ENCODE measurements at places on chromosomes 12 and 14.

GRCh38 chr12:132461526-132461925 is 28.4 kb upstream of the FBRSL1 start:
- no peak for DNase-seq

GRCh38 chr14:61644834-61645233 is 50.5 kb upstream of the HIF1A start:
- DNase-seq, result no peak

DNA sequence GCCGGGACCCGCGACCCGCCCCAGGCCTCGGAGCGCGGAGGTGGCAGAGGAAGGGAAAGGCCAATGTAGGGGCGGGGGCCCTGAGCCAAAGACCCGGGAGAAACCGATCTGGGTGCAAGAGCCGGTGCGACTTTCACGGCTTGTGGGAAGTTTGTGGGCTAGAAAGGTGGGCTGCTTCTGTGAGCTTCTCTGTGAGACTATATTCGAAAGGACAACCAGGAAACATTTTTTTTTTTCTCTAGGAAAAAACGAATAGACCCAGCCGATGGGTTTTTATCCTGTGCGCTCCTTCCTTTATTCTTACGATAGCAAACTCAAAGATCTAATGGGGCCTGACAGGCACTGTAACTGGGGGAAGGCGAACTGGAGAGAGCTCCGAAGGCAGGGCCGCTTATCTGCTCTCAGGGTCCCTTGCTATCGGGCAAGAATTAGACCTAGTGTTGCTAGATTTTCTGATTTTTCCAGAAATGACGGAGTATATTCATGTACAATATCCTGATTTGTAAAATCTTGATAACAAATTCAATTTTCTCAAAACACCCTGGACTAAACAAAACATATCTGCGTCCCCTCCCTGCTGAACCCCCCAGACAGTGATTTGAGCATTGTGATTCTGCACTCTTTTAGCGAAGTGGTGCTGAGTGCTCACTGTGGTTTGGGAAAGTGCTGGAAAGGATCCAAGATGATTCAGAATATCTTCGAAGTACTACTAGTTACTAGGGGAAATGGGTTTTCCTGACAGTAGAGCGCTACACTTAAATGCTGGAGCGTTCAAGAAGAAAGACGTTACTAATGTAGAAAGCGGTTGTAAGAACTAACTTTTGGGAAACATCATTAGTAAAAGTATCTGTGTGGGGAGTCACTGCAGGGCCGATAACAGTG is 563 bp upstream of the STXBP6 start:
- no peak for DNase-seq

GRCh38 chr12:27550653-27550975 is 26.6 kb downstream of the PPFIBP1 start:
- no peak for DNase-seq

DNA sequence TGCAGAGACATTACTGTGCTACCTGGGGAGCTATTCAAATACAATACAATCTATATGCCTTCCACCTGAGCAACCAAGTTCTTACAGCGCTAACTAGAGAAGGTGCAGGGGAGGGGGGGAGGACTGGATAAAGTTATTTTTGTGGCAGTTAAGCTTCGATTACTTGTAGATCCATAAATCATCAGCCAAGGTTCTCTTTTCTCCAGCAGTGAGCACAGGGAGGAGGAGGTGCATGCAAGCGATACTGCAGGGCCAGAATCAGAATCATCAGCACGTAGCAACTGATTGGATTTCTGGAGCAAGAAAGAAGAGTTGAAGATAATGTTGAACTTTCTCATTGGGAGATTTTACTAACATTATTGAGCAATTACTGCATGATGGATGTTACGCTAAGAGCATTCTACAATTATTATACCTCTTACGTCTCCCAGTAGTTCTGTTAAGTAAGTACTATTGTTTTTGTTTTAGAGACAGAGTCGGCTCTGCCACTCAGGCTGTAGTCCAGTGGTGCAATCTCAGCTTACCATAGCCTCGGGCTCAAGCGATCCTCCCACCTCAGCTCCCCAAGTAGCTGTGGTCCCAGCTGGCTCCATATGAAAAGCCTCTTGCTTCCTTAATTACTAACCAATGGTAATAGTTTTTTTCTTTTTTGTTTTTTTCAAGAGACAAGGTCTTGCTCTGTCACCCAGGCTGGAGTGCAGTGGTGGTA is 74.6 kb upstream of the EEA1 start:
- no peak for DNase-seq

DNA sequence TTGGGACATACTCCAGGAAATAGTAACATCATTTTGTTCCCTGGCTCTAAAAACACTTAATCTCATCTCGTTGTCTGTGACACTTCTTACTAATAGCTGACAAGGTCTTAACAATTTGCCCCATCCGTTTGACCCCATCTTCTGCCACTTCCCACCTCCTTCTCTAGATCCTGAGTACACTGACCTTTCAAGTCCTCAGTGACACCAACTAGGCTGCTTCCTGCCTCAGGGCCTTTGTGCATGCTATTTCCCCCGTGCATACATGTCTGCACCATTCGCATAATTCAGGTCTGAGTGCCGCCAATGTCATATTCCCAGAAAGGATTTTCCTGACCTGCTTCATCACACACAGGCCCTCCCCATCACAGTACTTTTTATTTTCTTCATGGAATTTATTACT is 70.6 kb upstream of the CCND2 start:
- no peak for DNase-seq

- peak; percentile 50 for DNase-seq
These were observed 43.4 kb downstream of the RNF34 start for GRCh38 chr12:121443193-121443870.

GRCh38 chr12:21815306-21816062 is 41.0 kb upstream of the KCNJ8 start:
- DNase-seq, result no peak

DNA sequence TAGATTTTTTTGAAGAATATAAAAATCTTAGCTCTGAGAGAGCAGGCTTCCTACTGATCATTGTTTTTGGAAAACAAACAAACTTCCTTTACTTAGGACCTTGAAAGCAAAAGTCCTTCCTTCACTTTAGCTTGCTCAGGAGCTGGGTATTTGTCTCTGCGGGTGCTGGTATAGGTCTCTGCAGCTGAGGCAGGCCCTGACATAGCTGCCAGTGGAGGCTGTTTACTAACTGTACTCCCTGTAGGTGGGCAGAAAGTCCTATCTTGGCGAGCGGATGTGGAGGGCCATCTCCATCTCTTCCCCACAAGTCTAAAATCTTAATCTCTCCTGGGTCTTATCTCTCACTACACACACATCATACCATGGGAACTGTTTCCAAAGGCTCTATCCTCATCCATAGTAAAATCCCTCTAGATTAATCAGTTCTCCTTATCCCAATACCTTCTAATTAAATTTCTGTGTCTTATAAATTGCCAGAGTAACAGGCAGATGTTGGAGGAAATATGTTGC is 4.1 kb upstream of the MIA2 start:
- no peak for DNase-seq

- no peak for DNase-seq
These were observed 62.4 kb downstream of the TMEM30B start for GRCh38 chr14:61218767-61219166.

DNA sequence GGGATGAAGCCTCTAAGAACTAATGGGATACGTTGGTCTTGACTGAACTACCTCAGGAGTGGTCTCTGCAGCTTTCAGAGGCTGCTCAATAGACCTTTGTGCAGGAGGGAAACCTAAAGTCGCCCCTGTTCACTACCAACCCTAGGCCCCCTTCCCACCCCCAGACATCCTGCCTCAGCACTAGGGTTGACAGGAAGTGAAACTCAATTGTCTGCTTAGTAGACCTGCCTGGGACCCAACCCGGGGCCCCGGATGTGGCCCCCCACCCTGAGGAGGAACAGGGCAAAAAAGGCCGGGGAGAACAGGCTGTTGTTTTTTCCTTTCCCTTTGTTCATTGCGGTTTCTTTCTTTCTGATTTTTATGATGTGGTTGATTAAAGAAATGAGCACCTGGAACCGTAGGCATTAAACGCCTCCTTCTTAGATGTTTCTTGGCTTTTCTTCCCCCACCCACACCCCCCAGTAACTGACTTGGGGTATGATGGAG is 1.6 kb upstream of the DGKA start:
- DNase-seq, result peak; percentile 57

DNA sequence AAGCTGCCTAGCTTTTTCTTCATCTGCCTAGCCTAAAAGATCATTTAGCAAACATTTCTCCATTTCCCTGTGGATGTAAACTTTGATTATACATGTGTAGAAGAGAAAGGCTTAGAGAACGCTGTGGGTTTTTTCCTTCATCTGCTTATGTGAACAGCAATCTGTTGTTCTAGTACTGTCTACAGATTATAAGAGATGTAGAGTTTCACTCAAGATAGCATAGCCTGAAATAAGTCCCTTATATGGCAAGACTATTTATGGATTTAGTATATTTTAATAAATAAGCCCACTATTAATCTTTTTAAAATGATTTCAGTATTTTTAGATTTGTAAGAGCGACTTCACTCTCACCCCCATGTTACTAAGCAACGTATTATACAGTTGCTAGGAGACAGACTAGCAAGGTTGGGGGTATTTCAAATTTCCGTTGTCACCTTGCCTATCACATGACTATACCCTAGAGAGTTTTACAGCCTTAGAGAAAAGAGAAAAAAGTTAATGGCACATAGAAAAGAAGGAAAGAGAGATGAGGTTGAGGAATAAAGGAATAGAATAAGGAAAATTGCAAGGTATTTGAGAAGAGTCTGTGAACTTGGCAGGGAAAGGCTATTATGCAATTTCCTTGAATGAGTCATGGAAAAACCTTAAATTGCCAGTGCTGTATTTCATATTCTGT is 12.2 kb upstream of the TUBA1A start:
- no peak for DNase-seq

DNA sequence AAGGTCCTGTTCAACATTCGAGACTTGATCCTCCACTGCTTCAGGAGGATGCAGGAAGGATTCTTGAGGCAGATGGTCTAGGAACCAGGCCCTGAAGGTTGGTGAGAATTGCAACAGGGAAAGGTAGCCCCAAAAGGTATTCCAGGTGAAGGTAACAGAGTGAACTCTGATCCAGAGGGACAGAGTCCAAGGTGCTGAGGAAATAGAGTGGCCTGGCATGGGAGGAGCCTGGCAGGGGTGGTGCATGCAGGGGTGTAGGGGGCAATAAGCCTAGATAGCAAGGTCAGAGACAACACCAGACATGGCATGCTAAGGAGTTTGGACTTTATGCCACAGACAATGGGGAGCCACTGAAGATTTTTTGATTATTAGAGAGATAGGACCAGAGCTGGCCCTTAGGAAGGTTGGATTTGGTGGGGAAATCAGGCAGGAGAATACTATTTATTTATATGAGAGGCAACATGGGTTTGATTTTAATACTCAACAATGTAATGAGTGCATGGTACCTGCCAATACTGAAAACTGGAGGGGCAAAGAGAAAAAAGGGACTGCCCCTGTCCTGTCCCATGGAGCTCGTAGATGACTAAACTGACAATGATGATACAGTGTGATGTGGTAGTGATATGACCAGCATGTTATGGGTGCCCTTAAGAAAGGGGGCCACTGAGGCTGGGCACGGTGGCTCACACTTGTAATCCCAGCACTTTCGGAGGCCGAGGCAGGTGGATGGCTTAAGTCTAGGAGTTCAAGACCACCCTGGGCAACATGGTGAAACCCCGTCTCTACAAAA is 50.5 kb upstream of the TMED10 start:
- no peak for DNase-seq

- no peak for DNase-seq
These were observed 18.4 kb downstream of the CMKLR1 start for GRCh38 chr12:108320507-108321293.

DNA sequence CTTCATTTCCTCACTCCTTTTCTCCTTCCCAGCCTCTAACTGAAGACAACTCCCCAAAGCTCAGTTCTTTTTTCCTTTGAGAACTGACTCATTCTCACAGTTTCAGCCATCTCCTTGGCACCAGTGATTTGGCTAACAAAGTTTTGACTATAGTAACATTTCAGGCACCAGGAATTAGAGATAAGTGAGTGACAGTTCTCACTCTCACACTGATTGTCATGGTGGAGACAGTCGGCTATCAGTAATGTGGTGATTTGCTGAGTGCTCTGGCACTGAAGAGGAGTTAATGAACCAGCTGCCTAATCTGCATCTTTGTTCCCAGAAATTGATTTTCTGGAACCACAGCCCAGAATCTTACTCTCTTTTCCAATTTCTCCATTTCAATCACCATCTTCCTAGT is 29.5 kb downstream of the HELB start:
- DNase-seq, result no peak

DNA sequence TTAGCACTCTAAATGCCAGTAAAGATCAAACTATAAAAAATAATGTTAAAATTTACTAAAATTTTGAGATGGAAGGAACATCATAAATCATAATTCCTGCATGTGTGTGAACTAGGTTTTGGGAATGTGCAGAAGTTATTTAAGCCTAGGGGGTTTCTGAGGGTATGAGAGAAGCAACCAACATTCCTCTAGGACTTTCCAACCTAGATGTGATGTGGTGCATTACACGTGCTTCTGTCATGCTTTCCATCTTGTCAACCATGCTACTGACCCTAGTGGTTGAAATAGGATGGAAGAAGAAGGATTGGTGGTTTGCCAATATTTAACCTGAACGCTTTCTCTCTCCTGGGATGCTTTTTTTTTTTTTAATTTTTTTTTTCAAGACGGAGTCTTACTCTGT is 209.3 kb downstream of the AEBP2 start:
- no peak for DNase-seq

DNA sequence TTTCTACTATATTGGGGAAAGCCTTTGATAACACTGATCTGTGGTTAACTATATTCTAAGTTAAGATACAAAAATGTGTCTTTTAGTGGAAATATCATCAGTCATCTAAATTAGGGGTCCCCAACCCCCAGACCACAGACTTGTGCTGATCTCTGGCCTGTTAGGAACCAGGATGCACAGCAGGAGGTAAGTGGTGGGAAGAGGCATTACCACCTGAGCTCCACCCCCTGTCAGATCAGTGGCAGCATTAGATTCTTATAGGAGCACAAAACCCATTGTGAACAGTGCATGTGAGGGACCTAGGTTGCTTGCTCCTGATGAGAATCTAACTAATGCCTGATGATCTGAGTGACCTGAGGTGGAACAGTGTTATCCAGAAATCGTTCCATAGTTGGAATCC is 28.3 kb upstream of the LIN7A start:
- DNase-seq, result no peak

DNA sequence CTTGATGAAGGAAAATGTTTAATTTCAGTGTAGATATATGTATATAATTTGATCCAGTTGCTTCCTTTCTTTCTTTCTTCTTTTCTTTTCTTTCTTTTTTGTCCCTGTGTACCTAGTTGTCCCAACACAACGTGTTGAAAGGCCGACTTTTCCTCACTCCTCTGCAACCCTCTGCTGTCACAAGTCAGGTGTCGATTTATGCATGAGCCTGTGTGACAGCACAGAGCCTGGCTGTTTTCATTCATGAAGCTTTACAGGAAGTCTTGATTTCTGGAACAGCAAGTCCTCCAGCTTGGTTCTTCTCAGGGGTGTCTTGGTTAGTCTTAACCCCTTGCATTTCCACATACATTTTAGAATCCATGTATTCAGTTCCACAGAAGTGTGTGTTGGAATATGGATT is 88.1 kb downstream of the PPP2R5C start:
- DNase-seq, result no peak

- no peak for DNase-seq
These were observed 11.0 kb upstream of the NCOR2 start for GRCh38 chr12:124578445-124578844.

GRCh38 chr12:111409780-111410430 is 4.2 kb downstream of the SH2B3 start:
- DNase-seq, result no peak

- no peak for DNase-seq
These were observed 1048.2 kb downstream of the SLC16A7 start for GRCh38 chr12:60644076-60644475.

GRCh38 chr14:61491224-61491623 is 169.8 kb downstream of the PRKCH start:
- DNase-seq, result no peak
